H9 (cell line): ENCODE measurements at places on chromosomes 5 and 9.
A peak's percentile ranks its signal among the peaks of the same experiment; 100 is the strongest.

DNA sequence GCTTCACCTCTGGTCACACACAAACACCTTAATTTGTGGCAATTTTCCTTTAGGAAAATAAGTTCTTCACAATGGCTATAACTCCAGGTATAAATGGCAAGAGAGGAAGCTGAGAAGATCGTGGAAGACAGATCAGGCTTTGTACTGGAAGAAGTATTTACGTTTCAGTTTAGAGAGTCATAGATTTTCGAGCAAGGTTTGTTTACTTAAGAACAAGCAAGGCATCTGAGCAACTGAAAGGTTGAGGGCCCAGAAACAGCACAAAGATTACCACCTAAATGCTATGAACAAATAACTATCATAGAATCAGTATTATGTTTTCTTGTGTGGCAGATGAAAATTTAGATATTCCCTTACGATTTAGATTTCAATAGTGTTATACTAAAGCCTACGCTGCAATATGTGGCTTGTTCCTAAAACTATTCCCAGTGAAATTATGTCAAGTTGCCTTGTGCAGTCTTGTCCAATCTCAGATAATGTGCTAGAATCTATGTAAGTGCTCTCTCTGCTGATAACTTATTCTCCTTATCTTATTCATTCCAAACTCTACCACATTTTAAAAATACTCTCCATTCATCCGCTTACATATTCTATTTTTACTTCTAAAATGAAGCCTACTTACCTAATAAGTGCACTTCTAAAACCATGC, 6.7 kb downstream of the SLCO4C1 start:
- no peak for DNase-seq

- no peak for DNase-seq
Observed at GRCh38 chr5:150605546-150605945, 34.9 kb upstream of the SYNPO start.

DNA sequence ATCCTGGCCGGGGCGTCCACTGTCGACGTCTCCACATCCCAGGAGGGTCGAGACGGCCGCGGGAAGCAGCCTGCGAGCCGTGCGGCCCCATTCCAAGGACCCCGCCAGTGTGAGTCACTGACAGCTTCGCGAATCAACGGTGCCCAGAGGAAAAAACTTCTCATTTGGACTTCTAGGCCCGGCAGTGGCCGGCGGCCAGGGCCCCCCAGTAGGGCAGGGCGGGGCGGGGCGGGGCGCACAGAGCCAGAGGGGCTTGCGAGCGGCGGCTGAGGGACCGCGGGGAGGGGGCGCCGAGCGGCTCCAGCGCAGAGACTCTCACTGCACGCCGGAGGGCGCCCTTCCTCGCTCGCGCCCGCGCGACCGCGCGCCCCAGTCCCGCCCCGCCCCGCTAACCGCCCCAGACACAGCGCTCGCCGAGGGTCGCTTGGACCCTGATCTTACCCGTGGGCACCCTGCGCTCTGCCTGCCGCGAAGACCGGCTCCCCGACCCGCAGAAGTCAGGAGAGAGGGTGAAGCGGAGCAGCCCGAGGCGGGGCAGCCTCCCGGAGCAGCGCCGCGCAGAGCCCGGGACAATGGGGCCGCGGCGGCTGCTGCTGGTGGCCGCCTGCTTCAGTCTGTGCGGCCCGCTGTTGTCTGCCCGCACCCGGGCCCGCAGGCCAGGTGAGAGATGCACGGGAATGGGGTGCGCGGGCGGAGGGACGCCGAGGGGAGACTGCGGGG, at the start of gene F2R:
TSS of gene F2R (plus strand) at position 391 of the 720 bp plus-strand sequence. CDS start at position 573, 182 bp downstream.
- DNase-seq = peak; percentile 83

GRCh38 chr5:53110156-53110555, 599 bp upstream of the MOCS2 start:
- DNase-seq = no peak

DNA sequence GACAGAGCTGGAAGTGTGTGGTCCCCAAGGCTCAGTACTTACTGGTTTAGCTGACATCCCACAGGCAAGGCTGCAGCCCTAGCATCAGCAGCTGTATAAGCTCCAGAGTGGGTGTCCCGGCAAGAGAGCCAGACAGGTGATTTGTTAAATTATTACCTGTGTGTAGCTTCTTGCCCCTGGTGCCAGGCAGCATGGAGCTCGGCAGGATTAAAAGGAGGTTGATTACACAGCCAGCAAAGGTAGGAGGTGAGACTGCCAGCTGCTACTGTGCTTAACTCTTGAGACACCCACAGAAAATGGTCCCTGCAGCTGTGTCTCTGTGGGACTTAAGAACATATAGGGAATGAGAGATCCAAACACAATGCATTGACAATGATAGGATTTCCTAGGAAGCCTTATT, 54.2 kb downstream of the ARHGAP26 start:
- DNase-seq = no peak
